ENCODE measurements at places on chromosomes 4 and X.

GRCh38 chr4:127000110-127000509, 632.6 kb upstream of the INTU start:
- no peak for DNase-seq

- no peak for DNase-seq
These were observed 1318.5 kb downstream of the STIM2 start for GRCh38 chr4:28179126-28179525.

DNA sequence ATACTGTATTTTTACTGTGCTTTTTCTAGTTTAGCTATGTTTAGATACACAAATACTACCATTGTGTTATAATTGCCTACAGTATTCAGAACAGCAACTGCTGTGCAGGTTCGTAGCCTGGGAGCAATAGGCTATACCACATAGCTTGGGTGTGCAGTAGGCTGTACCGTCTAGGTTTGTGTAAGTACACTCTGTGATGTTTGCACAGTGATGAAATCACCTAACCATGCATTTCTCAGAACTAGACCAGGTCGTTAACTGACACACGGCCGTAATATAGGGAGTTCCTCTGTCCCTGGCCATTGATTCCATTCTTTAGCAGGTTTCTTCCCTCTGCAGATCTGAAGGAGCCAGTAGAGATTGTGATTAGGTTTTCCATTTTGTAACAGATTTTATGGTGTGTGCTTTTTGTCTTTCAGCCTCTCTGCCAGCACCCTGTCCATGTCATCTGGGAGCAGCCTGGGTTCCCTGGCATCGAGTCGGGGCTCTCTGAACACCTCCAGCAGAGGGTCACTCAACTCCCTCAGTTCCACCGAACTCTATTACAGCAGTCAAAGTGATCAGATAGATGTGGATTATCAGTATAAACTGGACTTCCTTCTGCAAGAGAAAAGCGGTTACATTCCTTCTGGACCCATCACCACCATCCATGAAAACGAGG, 59.5 kb downstream of the CLDN22 start:
- no peak for DNase-seq

DNA sequence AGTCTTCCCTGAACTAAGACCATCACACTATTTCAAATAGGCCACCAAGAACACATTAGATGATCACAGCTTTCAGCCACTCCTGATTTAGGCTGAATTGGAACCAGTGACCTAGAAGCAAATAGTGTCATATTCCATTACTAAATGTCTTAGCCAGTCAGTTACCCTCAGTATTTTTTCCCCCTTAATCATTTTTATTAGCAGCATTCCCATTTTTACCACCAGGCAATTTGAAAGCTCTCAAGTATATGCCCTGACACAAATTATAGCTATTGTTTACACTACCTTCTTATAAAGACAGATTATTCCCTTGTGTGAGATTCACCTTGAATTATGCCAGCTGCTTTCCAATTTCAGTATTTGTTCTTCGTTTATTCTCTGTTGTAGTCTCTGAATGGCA, 1146.9 kb downstream of the PDHA2 start:
- no peak for DNase-seq

- no peak for DNase-seq
These were observed 36.5 kb downstream of the TBC1D9 start for GRCh38 chr4:140719686-140720085.

DNA sequence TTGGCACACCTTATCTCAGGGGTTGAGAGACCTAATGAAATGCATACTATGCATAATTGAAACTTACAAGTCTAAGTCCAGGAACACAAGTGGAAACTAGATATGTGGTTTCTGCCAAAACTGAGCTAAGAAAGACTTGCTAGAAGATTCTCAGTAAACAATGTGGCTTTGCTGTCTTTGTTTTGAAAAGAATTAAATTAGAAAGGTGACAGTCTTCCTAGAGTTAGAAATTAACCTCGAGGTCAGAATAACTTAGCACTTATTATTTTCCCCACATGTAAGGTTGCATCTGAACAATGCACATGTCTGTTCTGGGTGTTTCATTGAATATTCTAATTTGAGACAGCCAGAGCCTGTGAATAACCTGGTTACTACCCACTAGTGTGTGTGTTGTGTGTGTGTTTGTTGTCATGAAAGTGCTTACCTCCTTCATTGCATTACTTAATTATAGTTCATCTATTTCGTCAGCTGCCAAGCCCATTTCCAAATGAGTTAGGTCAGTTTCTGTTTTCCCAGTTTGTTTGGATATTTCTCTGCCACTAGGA, 1.5 kb downstream of the EREG start:
- DNase-seq: no peak

GRCh38 chrX:12702509-12703091, 88.6 kb upstream of the PRPS2 start:
- DNase-seq: no peak

DNA sequence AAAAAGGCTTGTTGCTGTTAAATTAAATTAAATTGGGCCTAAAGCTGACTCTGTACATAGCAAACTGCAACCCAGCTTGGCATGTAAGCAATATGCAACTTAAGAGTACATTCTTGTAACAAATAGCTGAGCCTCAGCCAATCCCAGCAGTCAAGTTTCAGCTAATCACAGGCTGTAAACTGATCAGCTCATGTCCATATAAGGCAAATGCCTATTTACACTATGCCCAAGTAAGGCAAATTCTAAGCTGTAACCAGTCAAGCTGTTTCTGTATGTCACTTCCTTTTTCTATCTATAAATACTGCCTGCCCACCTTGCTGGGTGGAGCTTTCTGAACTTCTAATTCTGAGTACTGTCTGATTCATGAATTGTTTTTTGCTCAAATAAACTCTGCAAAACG, 429.1 kb upstream of the FTHL17 start:
- no peak for DNase-seq

DNA sequence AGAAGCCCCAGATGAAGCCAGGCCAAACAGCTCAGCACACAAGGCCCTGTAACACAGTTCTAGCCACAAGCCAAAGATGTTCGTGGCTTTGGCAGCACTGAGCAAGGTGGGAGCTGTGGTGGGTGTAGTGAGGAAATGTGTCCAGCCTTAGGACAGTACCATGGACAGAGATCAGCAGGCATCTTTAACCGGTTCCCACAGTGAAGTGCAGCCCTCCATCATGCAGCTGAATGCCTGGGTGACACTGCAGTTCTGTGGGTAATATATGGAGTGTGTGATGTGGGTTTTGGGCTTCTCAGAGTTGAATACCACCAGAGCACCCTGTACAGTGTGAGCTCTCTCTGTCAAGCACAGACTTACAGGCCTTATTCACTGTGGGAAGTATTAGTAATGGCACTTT, 6.0 kb upstream of the NEXMIF start:
- DNase-seq: no peak

GRCh38 chr4:566508-567295, 9.4 kb downstream of the TMEM271 start:
- DNase-seq: no peak

DNA sequence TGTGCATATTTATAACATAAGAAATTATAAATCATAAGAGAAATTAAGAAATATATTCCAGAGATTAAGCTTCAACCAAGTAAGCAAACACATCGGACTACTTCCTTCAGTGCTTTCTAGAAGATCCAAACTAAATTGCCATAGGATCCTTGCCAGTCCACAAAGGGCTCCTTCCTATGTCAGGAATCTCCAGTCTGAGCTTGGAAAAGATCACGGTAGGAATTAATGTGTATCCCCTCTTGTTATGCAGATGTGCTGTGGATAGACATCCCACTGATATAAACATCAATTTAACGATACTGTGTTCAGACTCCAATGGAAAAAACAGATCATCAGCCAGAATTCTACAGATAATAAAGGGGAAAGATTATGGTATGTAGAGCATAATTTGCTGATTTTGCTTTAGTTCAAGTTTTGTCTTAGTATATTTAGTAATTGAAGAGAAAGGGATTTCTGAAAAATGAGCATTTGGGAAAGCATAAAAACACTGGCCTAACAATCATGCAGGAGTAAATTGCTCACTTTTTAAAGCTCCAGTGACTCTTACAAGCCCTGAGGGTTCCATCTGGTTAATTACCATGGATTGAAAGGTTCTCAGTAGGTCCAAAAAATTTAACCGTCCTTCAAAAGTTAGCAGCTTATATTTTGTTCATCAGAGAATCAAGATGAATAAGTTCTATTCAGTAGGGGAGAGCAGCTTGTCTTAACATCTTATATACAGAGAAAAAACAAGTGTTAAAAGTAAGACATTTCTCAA, 65.9 kb downstream of the HHIP start:
- DNase-seq: no peak

- DNase-seq: no peak
These were observed 912 bp downstream of the CXorf65 start for GRCh38 chrX:71105628-71106027.

GRCh38 chr4:67512501-67512900, 32.8 kb downstream of the CENPC start:
- no peak for DNase-seq

- DNase-seq: no peak
These were observed 84.4 kb downstream of the STOX2 start for GRCh38 chr4:183989461-183989860.

GRCh38 chr4:171279131-171279530, 534.1 kb upstream of the GALNTL6 start:
- DNase-seq: no peak

DNA sequence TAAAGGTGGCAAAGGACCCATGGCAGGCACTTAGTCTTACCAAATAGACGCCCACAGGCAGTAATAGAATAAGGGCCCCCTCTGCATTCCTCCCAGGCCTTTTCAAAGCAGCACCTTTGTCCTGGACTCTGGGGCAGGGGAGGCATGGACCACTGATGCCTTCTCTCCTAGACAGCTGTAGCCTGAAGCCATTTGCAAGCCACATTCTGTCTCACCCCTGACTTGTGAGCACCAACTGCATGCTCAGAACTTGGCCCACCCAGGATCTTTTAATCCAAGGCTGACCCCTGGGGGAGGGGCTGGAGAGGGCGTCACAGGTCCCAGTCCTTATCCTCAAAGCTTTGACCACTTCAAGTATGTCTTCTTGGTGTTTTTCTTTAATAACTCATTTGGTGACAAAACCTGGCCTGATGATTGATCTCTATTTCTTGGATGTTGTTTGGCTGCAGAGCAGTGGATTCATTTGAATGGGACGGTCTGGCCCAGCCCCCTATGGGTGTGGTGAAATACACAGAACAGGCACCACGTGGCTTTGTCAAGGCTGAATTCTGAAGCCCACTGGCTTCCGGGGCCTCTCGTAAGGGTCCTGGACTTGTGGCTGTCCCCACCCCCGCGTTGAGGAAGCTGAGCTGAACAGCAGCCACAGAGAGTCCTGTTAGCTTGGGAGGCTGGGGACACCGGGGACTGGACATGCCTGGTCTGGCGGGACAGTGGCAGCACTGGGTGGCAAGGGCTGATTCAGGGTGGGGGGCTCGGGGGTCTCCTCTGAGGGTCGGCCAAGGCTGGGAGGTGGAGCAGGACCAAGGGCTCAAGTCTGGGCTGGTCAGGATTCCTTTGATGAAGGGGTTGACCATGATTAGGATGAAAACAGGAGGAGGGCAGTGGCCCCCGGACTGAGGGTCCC, 36.6 kb downstream of the ADRA2C start:
- DNase-seq: no peak

DNA sequence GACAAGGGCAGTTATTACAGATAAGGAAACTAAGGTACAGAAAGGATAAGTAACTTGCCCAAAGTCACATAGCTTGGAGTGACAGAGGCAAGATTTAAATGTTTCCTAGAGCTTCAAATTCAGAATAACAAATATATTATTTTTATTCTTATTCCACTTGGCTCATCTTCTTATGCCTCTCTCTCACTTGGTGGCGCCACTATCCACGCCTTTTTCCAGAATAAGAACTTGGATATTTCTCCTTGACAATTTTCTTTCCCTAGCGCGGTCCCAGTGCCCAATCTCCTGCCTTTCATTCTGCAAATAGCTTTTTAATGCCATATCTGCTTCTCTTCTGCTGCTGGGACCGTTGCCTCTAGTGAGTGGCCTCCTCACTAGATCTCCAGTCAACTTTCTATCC, 78.5 kb downstream of the MSN start:
- no peak for DNase-seq

DNA sequence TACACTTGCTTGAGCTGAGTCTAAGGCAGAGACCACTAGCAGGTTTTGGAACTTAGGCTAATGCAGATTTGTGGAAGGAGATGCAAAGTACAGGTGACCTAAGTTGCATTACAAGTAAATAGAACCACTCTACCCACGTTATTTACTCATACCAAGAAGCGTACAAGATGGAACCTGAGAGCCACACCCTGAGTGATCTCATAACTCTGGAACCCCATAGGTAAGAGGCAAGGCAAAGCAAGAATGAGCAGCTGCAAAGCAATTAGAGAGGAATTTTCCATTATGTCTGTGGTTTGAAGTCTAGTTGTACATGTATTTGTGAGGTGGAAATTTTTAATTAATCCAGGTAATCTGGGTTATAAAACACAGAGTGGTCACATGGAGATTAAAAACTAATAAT, 55.4 kb downstream of the CC2D2A start:
- no peak for DNase-seq

DNA sequence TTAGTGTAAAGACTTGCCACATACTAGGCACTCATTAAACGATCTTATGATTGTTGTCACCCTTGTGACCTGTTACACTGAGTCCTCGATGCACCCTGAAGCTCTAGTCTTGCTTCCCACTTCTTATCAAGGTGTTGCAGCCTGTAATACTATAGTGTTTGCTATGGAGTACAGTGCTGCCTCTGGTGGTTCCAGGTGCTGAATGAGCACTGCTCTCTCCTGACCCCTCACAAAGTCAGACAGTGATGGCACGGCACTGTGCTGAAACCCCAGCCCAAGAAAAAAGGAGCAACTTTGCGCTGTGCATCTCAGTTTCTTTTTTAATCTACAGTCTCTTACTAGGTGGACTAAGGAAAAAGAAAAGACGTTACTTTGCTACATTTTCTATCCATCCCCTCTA, 106.3 kb downstream of the GC start:
- no peak for DNase-seq

DNA sequence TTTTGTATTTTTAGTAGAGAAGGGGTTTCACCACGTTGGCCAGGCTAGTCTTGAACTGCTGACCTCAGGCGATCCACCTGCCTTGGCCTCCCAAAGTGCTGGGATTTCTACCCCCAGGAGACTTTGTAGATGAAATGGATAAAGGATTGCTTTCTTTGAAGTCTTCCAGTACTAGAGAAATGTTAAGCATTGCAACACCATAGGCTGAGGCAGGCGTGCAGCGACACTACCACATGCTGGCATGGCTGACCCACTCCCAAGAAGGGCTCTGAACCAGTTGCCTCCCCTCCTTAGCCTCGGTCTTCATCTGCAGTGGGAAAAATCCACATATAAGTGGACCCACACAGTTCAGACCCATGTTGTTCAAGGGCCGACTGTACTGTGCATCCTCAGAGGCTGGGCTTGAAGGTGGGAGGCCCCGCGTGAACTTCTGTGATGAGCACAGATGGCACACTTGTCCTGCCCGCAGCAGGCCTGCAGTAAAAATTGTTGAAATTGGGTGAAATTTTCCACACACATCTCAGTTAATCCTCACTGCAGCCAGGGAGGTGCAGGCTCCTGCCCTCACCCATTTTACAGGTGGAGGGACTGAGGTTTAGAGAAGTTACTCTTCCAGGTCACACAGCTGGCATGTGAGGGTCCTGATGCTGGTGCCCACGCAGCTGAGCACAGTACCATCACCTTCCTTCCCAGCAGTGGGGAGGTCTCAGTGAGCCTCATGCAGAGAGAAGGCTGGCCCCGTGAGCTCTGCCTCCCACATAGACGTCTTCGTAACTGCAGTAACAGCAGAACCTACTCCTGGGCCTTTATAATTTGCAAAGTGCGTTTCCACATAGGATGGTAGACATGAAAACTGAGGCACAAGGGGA, 35.5 kb downstream of the HTRA3 start:
- no peak for DNase-seq

- peak; percentile 23 for DNase-seq
These were observed 38.6 kb downstream of the MTMR1 start for GRCh38 chrX:150731795-150732194.

Data from stimulated activated CD4-positive, alpha-beta T cell treated with anti-CD3 and anti-CD28 coated beads, Interleukin-12 subunit alpha, Interleukin-12 subunit beta, amount 100 ng/mL, for 4 hours (primary cell).